8988T (cell line): ENCODE measurements at places on chromosomes 7 and 10.

GRCh38 chr10:97011397-97011796 lies 174.4 kb downstream of the SLIT1 start:
- DNase-seq: no peak

DNA sequence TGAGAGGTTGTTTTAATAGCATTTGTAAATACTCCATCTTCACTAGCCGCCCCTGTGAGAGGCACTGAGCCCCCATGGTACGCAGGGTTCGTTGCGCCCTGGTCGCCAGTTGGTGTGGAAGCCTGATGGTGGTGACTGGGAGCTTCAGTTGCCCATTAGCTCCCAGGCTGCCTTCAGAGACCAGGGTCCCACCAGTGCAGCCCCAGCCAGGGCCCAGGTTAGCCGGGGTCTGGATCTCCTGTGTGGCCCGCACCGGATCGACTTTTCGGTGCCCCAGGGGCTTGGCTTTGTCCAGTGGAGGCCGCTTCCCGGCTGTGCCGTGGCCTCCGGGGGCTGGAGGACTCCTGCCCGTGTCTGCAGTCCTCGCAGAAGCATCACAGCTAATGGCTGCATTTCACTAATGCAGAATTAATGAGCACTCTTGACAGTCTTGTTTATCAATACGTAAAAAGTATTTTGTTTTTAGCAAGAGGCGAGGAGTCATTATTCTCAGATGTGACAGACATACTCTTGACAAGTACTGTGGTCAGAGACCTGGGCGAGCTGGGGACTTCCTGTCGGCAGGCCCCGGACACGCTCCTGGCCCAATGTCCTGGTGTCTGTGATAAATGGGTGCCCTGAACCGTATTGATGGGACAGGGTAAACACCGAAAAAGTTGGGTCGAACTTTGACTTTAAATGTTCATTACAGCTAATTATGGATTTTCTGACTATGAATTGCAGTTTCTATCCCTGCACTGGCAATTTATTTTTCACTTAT lies 99.8 kb downstream of the NKX6-2 start:
- no peak for DNase-seq

DNA sequence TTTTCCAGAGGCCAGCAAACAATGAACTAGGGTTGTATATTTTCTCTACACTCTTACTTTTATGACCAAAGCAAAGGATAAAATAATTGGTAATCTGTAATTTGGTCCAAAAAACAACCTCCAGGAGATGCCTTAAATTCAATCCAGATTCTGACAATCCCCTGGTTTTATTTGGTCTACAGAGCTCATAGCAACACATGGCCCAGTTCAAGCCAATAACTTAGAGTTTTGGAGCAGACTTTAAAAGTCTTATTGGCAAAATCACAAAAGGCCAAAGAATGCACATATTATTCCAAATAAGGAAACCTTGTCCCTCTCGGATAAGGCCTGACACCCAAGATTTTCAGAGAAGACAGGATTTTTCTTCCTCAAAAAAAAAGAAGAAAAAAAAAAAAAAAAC lies 51.9 kb downstream of the SORBS1 start:
- no peak for DNase-seq

- no peak for DNase-seq
These were observed 82.5 kb downstream of the DIP2C start for GRCh38 chr10:606762-607544.

GRCh38 chr7:132051311-132051710 lies 494.9 kb upstream of the PODXL start:
- no peak for DNase-seq

GRCh38 chr10:80459047-80459865 lies 5.1 kb downstream of the TSPAN14 start:
- peak; percentile 63 for DNase-seq

DNA sequence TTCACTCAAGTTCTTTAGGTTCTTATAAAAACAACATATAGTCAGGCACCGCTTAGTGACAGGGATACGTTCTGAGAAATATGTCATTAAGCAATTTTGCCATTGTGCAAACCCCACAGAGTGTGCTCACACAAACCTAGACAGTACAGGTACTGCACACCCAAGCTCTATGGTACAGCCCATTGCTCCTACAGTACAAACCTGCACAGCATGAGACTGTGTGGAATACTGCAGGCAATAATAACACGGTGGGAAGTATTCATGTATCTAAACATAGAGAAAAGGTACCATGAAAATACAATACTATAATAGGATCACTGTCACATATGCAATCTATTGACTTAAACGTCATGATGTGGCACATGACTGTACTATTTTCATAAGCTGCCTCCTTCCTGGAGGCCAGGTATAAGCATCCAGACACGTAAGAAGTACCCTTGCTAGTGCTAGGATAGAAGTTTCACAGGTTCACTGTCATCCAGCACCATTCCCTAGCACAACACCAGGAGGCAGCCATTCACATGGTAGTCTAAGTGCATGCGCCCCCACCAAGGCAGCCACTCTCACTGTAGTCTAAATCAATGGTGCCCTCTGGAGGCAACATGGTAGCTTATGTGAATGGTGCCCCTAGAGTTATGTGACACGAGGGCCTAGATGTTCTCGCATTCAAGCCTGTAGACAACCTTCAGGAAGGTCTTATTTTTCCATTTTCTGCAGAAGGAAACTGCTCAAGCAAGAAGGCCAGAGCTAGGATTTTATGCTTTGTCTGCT lies 98.5 kb downstream of the ARHGAP22 start:
- no peak for DNase-seq

- no peak for DNase-seq
These were observed 71.1 kb downstream of the ZRANB1 start for GRCh38 chr10:125012851-125013528.

- DNase-seq: no peak
These were observed 267.2 kb downstream of the GLRX3 start for GRCh38 chr10:130403153-130404075.

- no peak for DNase-seq
These were observed 109.0 kb downstream of the LRMDA start for GRCh38 chr10:75540357-75540966.

GRCh38 chr10:101287183-101287996 lies 58.1 kb upstream of the LBX1 start:
- DNase-seq: no peak

DNA sequence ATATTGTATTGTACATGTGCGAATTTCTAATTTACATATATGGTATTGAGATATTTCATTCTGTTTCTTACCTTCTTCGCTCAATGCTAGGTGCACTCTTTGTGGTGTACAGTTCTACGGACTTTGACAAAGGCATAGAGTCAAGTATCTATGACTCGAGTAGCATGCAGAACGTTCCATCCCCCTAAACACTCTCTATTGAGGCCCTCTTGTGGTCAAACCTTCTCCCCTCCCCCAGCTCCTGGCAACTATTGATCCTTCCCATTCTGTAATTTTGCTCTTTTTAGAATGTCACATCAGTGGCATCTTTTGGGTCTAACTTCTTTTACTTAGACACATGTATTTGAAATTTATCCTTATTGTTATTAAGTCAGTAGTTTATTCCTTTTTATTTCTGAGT lies 30.7 kb upstream of the GDF10 start:
- DNase-seq: no peak

DNA sequence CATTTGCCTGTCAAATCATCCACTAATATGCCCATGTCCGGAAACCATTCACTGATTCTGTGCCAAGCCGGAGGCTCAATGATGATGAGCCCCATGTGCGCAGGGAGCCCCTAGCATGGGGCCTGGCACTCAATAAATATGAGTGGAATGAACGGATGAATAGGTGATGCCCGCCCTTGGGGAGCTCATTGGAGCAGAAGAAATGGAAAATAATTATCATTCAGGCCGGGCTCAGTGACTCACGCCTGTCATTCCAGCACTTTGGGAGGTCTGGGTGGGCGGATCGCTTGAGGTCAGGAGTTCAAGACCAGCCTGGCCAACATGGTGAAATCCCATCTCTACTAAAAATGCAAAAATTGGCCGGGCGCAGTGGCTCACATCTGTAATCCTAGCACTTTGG lies 11.0 kb downstream of the RHBDD2 start:
- DNase-seq: no peak

DNA sequence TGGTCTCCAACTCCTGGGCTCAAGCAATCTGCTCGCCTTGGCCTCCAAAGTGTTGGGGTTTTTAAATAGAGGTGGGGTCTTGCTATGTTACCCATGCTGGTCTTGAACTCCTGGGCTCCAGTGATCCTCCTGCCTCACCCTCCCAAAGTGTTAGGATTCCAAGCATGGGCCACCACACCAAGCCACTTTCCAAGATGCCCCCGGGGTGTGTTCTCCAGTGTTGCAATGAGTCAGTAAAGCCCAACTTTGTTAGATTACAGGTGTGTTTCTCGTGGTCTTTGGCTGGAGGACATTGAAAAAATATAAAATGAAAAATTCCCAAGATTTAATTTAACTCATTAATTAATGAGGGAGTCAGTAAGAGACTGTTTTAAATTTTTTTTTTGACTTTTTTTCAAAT lies 29.2 kb downstream of the TACR2 start:
- DNase-seq: no peak

- no peak for DNase-seq
These were observed 72.5 kb downstream of the SYPL1 start for GRCh38 chr7:106039486-106040060.

DNA sequence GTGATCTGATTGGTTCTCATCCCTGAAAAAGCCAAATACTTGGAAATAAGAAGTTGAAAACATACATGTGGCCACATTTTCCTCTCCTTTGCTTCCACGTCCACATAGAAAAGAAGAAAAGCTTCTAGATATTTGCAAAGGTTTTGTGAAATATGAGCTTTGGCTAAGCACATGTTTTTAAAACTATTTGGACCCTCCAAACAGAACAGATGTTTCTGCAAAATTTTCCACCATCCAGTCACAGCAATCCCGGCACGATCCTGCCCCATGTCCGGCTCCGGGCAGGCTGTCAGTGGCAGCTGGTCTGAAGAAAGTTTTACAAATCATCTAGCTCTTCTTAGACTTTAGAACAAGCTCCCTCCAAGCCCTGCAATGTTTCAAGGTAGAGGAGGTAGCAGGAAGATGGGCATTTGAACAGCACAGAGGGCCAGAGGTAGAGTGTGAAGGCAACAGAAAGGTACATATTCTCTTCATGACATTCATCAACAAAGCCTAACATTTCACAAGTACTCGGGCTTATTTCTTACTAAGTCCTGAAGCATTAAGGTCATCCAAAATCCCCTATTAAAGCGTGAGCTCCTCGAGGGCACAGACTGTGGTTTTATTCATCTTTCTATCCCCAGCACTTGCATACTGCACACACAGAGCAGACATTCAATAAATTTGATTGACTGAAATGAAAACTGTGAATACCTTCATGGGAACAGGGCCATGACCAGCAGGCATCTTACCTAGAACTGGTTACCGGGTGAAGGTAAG lies 110.1 kb downstream of the JAZF1 start:
- no peak for DNase-seq

- no peak for DNase-seq
These were observed 479.7 kb downstream of the RPS24 start for GRCh38 chr10:78513330-78513729.

- DNase-seq: no peak
These were observed 27.4 kb upstream of the ATRNL1 start for GRCh38 chr10:115065801-115066200.

- no peak for DNase-seq
These were observed 65.5 kb downstream of the PYROXD2 start for GRCh38 chr10:98349508-98349922.

DNA sequence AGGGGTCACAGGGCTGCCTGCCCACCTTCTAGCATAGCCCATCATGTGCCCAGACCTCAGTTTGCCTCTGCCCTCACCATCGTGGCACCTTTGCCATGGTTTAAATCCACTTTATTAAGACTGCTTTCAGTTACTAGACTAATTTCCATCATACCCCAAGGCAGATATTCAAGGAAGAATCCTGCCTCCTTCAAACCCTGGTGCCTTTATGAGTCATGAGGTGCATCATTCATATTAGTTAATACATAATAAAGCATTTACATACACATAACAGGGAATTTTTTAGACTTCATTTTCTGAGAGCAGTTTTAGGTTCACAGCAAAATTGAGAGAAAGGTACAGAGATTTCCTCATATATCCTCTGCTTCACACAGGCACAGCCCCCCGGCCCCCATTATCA lies 62.8 kb downstream of the CXCL12 start:
- DNase-seq: no peak

GRCh38 chr7:140691376-140692045 lies 5.0 kb upstream of the NDUFB2 start:
- DNase-seq: no peak

DNA sequence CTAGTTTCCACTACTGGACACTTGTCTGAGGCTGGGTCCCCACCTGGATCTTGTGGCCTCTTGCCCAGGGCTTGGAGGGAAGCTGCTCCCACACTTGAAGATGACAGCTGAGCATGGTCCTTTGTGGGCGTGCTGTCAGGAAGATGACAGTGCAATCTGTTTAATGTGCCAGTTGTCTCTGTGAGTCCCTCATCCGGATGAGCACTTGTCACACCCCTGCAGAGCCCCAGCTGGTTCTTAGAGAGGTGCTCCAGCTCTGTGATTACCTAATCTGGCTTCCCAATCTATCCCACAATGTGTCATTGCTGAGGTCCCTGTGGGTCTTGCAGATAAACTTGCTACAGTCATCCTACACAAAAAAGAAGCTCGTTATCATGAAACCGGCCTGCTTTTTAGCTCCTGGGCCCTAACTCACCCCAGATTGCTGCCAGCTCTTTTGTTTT lies 34.8 kb upstream of the CCSER2 start:
- no peak for DNase-seq
